NCI-H2081 treated with DMSO at 0.1 percent for 48 hours (cell line): ENCODE measurements at places on chromosomes 2 and 18.

DNA sequence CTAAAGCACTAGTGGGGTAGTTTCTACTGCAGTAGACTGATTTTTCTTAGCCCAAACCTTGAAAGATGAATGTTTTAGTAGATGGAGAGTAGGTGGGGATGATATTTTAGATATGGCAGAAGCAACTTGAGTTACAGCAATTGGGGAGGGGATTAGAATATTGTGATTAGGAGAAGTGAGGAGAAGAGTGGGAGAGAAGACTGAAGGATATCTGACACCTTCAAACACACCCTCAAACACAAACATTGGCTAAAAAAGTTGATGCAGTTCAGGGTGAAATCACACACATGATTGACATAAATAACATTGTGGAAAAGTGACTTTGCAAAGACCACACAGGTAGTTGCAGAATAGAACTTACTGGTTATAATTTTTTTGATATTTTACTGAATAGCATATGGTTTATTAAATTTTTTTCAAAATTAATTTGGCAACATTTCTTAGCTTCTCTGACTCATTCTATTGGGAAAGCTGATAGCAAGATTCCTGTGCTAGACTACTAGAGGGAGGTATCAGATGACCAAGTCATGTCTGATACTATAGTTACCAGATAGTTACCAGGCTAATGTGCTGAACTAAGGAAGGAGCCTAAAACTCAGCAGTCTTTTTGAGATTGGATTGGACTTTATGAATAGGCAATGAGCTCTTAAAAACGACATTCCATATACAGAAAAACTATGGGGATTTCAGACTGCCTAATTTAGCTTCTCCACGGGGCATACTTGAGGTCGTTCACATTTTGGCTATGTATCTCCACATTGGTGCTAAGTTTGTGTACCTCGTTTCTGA lies 73.0 kb downstream of the ACTR3 start:
- DNase-seq: no peak

GRCh38 chr2:95234286-95234785 lies 27.0 kb downstream of the ZNF892 start:
- DNase-seq: no peak

DNA sequence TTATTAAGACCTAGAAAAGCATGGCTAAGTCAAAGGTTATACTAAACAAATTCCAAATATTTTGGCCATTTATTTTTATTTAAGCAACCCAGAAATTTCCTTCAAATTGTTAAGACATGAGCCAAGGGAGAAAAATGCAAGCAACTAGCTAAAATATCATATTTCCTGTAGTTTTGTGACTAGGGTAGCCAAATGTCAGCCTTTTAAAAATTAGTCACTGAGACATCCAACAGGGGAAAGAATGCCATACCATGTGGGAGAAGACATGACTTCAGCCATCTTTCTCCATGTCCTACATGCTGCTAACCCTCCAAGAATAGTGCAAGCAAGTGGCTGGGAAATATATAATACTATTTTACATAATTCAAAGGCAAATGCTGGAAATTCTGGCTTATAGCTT lies 197.9 kb downstream of the DSEL start:
- no peak for DNase-seq

- DNase-seq: no peak
Measured at GRCh38 chr2:201858281-201859184, 52.2 kb downstream of the CDK15 start.

DNA sequence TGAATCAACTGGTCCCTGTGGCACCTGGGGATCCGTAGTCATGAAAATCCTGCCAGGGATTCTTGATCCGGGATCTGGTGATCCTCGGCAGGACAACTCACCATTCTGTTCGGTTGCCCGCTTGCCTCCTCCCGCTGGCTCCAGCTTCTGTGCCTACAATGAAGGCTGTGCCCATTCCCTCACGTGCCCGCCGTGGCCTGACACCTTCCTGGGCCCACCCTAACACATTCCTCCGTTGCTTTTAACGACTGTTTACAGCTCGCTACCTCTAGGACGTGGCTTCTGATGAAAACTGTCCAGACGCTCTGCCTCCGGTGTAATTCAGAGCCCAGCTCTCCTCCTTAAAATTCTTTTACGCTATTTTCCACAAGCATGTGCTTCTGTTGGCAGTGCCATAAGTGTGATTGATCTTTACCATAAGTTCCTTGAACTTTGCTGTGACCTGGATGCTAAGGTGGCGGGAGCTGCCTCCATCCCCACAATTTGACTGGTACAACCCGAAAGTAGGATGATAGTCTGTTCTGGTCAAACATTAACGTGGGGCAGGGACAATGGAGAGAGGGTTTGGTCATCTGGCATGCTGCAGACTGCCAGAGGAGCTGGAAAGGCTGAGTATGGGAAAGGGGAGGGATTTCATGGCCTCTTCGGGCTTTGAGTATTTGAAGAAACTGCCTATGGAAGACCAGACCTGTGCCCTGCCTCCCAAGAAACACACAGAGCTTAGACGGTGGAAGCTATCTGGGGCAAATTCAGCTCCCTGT lies 206.8 kb upstream of the TNP1 start:
- DNase-seq: no peak

- no peak for DNase-seq
Measured at GRCh38 chr2:208491641-208492040, 85.0 kb downstream of the PTH2R start.

GRCh38 chr2:29481313-29481712 lies 366.1 kb downstream of the CLIP4 start:
- no peak for DNase-seq

GRCh38 chr2:58866527-58866926 lies 625.4 kb upstream of the FANCL start:
- DNase-seq: no peak

- DNase-seq: no peak
Measured at GRCh38 chr2:150557020-150557600, 69.6 kb upstream of the RND3 start.

GRCh38 chr2:112195950-112196349 lies 57.8 kb downstream of the FBLN7 start:
- no peak for DNase-seq

DNA sequence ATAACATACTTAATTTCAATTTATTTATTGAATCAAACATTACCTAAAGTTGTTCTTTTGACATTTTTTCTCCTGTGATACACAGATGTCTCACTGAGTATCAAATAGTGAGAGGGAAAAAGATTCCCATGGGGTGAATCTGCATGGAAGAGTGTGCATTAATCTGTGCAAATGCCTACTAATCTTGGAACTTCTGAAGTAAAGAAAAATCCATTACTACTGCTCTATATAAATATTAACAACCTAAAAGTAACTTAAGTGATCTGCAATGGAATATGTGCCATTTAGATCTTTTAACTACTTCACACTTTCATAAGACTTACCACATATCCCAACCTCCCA lies 125.5 kb downstream of the PLCL1 start:
- no peak for DNase-seq
